ENCODE measurements at places on chromosomes 13 and 19.

DNA sequence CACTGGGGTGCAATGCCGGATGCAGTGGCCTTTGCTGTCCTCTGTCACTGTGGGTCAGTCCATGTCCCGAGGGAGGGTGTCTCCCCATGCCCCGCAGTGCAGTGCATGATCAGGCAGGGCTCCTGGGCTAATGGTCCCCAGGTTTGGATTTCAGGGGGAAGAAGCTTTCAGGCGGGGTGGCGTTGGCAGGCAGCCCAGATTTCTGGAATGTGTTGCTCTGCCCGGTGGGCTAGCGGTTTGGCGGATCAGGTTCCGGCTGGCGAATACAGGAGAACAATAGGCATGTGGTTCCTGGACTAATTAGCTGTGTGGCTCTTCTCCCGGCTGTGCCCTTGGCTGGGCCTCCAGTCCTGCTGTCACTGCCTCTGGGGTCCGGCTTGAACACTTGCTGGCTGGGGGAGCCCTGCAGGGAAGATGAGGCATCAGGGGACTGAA is 141.3 kb downstream of the FGF9 start:
- no peak for DNase-seq

- no peak for DNase-seq
These were observed 11.2 kb downstream of the FEM1A start for GRCh38 chr19:4802711-4803110.

DNA sequence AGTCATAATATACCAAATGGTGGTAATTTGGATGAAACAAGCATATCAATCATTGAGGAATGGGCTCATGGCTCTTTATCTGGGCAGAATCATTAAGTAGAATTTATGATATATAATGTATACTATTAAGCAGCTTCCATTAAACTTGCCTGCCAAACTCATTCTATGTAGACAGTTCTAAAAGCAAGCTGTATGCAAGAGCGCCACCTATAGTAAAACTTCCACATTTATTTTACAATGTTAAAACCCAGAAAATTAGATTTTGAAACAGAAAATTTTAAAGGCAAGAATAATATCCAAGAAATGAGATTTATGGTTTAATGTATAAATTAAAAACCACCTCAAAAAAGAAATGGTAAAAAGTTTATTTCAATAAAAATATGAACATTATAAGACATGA is 161.5 kb downstream of the MZT1 start:
- no peak for DNase-seq

GRCh38 chr19:48989701-48990291 is 3.3 kb downstream of the GYS1 start:
- DNase-seq: no peak

DNA sequence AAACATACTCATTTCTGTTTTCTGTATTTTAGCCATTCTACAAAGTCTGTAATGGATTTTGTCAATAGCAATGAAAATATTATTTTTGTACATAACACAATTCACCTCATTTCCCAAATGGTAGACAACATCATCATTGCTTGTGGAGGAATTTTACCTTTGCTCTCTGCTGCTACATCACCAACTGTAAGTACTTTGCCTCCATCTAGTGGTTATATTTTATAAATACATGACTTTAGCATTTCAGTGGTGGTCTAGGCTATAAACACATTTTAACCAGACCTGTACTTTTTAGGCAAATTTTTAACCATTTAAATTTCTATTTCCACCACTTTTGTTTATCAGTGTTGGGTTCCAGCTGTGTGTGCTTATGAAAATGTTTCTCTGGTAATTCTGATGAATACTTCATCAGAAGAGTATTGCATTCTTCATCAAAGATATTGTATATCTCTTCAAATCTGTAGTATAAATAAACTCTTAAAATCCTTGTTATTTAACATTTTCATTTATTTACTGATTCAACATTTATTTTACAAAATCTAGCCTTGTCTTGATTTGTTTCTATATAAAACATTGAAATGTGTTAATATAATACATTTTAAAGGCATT is 222.4 kb downstream of the NBEA start:
- peak; percentile 35 for DNase-seq

- no peak for DNase-seq
These were observed 232.0 kb upstream of the SPRY2 start for GRCh38 chr13:80572923-80573316.

DNA sequence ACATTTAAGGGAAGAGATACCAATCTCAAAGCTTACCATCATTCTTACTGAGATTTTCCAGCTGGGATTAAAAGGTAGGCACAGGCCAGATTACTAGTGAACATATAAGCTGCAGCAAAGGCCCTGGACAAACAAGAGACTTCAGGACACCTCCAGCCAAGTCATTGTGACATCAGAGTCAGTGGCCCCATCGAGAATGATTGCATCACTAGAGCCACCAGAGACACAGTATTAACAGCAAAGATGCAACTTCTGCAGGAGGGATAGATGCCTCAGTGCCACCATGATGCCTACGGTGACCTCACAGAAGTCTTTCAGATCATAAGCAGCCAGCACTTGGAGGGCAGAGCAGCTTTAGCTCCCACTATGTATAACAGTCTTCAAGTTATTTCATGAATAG is 8.6 kb downstream of the RUBCNL start:
- no peak for DNase-seq

DNA sequence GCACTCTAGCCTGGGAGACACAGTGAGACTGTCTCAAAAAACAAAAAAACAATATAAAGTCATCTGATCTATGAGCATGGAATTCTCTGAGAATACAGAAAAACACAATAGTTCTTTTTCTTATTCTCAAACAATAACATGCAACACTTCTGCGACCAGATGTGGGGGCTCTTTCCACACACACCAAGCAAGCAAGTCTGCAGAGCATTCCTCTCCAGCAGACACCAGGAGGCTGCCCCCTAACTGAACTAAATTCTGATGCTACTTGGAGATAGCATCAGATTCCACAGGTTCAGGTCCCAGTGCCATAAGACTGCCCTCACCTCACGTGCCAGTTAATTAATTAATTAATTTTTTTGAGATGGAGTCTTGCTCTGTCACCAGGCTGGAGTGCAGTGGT is 27.7 kb downstream of the ZNF101 start:
- no peak for DNase-seq

DNA sequence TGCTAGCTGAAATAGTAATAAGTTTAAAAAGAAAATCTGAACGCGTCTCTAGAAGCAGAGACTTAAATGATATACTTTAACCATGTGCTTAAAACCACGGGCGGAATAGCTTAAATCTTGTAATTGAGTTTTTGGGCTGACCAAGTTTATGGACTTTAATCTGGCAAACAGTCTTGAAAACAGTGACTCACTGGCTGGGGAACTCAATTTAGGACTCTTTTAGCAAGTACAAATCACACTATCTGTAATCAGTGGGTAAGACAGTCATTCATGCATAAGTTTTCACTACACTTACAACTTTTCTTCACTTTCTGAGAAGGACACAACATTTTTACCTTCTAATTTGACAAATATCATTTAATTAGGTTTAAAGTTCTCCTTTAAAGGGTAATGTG is 26.8 kb downstream of the ZNF627 start:
- no peak for DNase-seq

GRCh38 chr19:40714441-40715299 is 2.0 kb downstream of the COQ8B start:
- peak; percentile 95 for DNase-seq

DNA sequence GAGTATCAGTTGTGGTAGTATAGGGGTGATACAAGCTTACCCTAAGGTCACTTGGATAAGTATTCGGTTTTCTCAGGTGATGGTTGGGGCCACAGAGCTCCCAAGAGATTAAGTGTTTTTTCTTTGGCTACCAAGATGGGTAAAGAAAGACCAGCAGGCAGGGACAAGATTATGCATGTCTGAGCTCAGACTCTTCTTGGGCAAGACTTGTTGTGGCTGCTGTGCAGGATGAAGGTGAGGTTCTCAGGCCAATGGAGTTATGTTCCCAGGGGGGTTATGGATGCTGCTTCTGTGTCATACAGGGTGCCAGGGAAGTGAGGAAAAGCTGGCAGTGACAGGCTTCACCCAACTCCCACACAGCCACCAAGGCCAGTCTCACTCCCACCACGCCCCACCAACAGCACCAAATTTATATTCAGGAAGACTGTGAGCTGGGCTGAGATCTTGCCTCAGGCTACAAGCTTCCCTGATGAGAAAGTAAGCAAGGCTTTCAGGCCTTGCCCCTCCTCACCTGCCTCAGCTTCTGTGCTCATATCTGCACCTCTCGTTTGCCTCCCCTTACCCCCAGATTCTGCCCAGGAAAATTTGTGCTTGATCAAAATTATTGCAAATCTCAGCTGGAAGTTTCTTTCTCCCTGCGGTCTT is 511.8 kb upstream of the SLITRK1 start:
- no peak for DNase-seq

DNA sequence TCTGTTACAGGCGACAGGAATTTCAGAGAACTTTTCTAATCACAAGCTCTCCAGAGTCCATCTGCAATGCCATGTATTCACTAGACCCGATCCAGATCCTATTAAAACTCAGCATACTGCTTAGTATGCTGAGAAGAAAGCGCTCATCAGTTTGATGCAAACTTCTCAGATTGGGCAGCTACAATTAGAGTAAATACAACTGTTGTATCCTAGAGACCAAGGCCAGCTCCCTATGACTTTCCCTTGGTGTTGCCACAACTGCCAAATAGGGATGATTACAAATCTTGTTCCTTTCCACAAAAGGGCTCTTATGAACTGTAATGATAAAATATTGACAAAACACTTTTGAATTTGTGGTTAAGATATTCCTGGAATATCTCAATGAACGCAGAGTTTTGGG is 191.2 kb downstream of the SPRY2 start:
- DNase-seq: no peak

- no peak for DNase-seq
These were observed 189.8 kb downstream of the KCTD12 start for GRCh38 chr13:76696370-76696769.

GRCh38 chr13:72368031-72368430 is 359.4 kb downstream of the MZT1 start:
- DNase-seq: no peak

GRCh38 chr13:111005808-111006505 is 91.1 kb upstream of the ANKRD10 start:
- DNase-seq: no peak

DNA sequence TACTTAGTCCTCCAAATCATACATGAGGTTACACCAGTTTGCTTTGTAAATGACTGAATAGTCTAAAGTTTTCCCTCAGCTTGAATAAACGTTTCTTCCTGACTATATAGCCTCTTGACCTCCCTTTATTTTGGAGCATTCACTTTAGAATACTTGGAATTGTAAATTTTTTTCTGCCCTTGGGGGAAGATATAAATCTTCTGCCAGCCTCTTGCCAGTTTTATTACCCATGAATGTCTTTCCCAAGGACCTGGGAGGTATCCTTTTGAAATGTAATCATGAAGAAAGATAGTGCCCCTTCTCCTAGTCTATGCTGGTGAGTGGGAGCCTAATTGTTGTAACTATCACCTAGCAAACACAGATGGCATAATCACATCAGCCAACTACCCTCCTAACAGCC is 2033.9 kb upstream of the PCDH20 start:
- no peak for DNase-seq

GRCh38 chr19:37929355-37929923 is 22.4 kb downstream of the SIPA1L3 start:
- DNase-seq: no peak

DNA sequence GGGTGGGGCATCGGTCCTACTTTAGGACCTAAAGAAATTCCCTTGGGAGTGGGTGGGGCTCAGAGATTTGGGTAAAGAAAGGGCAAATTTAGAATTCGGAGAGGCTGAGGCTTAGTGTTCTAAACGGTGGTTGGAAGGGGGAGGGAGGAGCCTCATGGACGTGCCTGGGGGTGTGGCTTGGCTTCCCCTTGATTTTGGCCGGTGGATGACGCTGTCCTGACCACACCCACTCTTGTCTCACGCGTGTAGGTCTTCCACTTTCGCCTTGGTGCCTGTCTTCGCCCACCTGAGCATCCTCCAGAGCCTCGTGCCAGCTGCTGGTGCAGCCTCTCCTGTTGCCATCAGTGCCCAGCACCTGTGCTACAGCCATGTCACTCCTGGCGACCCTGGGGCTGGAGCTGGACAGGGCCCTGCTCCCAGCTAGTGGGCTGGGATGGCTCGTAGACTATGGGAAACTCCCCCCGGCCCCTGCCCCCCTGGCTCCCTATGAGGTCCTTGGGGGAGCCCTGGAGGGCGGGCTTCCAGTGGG is 1.2 kb upstream of the NUP62 start:
- no peak for DNase-seq

GRCh38 chr19:13017306-13018034 is 22.2 kb downstream of the NFIX start:
- no peak for DNase-seq

GRCh38 chr13:102686024-102686423 is 8.8 kb downstream of the METTL21C start:
- no peak for DNase-seq

- DNase-seq: no peak
These were observed 3.8 kb downstream of the ERFL start for GRCh38 chr19:41924151-41925145.

GRCh38 chr13:34886121-34886875 is 55.8 kb upstream of the NBEA start:
- DNase-seq: no peak

- DNase-seq: no peak
These were observed 576 bp upstream of the EPN1 start for GRCh38 chr19:55674459-55674840.

DNA sequence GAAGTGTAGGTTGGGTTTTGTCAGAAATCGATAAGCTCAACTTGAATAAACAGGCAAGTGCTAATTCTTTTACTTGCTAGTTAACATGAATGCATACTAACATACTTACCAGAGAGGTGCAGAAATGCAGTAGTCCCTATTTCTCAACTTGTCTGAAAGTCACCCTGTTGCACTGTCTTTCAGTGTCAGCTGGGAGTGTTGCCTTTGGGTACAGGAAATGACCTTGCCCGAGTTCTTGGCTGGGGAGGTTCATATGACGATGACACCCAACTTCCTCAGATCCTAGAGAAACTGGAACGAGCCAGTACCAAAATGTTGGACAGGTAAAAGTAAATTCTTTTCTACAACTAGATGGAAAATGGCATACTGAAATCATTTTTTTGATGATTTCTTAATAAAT is 103.5 kb upstream of the AKAP11 start:
- DNase-seq: no peak

GRCh38 chr19:45403781-45404556 is 900 bp downstream of the PPP1R13L start:
- DNase-seq: peak; percentile 51

GRCh38 chr19:49327878-49328544 is 3.0 kb upstream of the SLC6A16 start:
- DNase-seq: peak; percentile 33

DNA sequence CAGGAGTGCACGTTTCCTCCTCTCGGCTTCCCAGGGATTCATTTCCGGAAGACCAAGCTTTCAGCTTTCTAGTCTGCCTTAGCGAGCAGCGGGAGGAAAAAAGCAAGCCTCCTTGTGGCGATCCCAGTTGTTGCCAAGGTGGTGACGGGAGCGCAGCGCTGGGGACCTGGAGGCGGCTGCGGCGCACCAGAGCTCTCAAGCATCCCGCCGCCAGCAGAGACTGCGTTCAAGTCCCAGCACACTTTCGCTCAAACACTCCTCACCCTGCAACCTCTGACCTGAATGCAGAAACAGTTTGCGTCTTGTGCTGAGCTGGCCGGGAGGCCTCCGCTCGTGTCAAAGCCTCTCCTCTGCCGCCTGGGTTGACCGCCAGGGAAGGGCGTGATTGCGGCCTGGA is 4.9 kb downstream of the GSX1 start:
- DNase-seq: no peak

GRCh38 chr13:58978331-58978730 is 1185.4 kb downstream of the DIAPH3 start:
- DNase-seq: no peak

GRCh38 chr13:25742220-25742619 is 309.6 kb downstream of the SHISA2 start:
- no peak for DNase-seq

- peak; percentile 83 for DNase-seq
These were observed 10.0 kb downstream of the ARHGAP45 start for GRCh38 chr19:1076951-1077350.
